ENCODE measurements at places on chromosomes 7 and 10.
A peak's percentile ranks its signal among the peaks of the same experiment; 100 is the strongest.

DNA sequence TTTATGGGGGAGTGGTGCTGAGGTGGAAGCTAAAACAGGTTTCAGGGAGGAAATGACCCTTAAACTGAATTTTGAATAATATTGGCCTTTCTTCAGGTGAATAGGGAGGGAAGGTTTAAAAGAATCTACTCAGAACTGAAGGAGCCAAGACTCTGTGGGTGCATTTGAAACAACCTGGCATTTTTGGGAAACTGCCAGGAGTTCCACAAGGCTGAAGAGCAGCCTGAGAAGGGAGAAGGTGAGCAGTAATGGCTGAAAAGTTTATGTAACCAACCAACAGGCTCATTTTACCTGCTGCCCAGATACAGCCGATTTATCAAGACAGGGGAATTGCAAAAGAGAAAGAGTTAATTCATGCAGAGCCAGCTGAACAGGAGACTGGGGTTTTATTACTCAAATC lies 4.0 kb upstream of the PANK1 start:
- DNase-seq = no peak

- no peak for DNase-seq
These were observed 41.9 kb upstream of the OGDHL start for GRCh38 chr10:49803988-49804387.

DNA sequence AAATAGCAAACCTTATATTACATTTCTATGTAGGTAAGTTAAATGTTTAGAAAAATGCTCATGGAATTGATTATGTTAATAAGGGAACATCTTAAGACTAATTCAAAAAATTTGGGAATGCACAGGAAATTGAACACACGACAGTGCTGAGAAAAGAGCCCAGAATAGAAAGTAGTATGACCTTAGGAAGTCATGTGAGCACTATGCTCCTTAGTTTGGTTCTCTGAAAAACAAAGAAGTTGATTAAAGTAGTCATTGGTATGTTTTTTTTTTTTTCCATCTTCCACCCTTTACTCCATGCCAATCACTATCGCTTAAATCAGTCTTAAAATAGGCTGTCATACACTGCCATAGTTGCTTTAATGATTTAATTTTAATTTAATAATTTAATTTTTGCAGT lies 242.9 kb downstream of the ANKRD7 start:
- DNase-seq = no peak

DNA sequence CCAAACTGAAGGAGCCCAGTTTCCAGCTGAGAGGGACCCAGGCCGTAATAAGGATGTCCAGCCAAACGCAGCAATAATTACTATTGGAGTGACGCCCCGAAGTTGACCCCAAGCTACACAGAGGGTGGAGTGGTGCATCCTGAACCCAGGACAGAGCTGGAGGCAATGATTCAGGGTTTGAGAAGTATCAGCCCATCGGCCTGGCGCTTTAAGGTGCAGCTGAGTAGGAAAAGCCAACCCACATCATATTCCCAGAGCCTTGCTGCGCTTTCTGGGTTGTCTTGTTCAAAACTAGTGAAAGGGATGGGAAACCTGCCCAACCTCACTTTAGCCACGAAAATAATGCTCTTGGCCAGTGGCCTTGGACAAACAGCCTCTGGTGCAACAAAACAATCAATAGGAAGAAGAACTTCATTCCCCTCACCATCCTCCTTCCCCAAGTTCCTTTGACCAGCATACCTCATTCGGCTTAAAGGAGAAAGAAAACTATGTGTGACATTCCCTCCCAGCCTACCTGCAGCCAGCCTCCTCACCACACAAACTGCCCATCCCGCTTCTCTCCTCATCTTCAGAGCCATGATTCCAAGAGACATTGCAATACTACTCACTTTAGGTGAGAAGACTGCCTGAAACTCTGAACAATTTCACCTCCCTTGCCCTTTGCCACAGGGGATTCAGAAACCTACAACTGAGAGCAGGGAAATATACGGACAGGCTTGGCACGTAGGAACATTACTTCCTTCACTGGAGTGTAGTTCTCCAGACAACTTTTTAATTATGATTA lies 217.2 kb upstream of the MKLN1 start:
- no peak for DNase-seq

DNA sequence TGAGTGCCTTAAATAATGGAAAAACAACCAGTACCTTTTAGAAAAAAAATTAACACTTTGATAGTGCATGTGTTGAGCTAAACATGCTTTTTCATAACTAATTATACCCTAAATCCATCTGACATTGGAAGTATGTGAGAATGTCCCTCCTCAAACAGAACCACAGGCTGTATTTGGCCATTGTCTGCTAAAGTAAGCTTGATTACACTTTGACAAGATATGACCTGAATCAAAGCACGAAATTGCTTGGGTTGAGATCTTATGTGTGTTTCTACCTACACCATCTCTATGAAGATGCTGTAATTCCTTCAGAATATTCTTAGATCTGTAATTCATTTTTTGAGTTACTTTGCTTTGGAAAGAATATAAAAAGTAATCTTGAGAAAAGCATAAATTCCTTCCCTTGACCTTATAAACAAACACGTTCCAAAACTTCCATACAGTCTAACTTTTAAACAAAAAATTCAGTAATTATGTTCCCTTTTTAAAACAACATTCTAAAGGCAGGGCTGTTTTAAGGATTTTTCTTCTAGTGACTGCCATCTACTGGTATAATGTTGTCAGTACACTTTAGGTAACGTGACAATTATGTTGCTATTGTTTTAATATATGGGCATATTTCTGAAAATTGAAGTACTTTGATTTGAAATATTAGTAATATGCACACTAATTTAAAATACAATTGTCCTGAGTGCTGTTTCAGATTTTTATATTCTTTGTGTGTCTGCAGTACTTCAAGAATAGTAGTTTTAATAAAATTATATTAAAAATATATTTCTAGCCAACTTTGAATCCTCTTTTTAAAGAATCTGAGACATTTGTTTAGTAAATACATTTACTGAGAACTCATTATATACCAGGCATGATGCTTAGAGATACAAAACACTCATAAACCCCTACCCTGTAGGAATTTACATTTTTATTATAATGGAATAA lies 20.9 kb downstream of the CD36 start:
- no peak for DNase-seq

DNA sequence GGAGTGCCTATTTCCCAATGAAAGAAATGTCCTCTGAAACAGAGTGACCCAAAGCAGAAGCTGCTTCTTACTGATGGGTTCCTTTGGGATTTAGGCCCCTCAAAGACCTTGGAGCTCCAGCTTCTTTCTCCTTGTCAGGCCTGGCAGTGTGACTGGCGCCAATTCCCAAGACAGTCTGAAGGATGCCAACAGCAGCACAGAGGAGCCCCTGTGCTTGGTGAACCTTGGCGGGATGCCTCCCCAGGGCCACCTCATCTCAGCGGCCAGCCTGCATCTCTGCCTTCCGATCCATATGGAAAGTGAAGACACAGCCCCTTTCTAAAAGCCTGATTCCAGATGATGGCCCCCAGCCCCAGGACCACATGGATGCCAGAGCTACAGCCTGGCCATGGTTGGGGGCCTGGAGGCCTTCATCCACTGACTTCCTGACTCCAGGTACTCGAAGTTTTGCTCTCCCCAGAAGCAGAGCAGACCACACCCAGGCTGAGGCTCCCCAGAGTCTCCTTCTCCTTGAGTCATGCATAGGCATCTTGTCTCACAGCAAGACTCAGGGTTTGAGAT lies 45.4 kb downstream of the FBXW4 start:
- DNase-seq = no peak

DNA sequence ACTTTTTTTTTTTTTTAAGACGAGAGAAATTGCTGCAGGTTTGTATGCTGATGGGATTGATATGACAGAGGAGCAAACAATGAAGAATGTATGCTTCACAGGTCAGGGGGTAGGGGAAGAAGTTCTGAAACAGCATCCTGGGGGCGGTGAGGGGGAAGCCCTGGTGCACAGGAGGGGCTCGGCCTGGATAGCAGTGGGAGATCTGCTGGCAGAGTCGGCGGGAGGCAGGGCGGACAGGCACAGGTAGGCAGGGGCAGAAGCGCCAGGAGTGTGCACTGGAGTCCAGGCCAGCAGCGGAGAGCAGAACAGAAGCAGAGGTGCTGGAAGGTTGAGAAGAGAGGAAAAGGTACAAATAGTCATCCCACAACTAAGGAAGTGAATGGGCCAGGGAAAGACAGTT lies 175.4 kb downstream of the SNX10 start:
- DNase-seq = no peak

DNA sequence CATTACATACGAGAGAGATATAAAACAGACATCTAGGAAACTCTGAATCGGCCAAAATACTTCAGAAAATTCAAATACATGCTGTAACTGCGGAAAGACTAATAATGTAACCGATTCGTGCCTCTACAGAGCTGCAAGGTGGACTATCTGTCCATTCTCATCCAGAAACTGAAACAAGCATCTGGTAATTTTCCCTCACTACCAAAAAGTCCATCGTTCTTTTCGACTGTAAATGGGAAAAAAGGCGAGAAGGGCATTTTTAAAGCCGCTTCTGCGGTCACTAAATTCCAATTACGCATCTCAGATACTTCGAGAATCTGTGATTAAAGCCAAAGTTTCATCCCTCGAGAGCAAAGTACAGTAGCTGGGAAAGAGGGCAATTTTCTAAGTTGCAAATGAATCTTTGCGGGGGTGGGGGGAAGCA lies 1.3 kb downstream of the OGA start:
- DNase-seq = no peak

GRCh38 chr7:98802088-98802780 lies 67.6 kb downstream of the TMEM130 start:
- peak; percentile 6 for DNase-seq

DNA sequence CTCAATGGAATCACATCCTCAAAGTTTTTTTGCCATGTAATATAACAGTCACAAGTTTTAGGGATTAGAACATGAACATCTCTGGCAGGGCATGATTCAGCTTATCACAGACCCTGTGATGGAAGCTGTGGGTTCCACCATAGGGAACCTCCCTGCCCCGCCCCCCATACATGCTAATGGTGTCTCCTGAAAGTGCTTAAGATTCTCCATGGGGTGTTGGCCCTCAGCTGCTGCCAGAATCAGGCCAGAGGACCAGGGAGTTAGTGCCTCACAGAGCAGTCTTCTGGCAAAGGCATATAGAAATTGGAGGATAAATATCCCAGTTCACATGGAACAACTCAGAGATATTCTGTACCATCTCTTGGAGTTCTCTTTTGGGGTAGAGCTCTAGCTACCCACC lies 119.4 kb downstream of the RAB11FIP2 start:
- no peak for DNase-seq

DNA sequence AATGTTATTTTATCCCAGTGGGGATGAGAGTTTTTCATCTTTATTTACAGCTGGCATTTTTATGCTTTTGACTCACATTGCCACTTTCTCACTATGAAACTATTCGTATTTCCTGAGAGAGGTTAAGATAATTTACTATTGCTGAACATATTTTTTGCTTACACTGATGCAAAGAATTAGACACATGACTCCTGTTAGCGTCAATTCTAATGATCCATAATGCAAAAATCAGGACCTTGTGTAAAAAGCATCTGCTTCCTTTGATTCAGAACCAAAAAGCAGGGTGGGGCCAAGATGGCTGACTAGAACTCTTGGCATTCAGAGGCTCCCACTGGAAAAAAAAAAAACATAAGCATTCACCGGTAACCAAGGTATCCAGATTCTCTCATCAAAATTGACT lies 464.8 kb downstream of the SEMA3D start:
- no peak for DNase-seq

DNA sequence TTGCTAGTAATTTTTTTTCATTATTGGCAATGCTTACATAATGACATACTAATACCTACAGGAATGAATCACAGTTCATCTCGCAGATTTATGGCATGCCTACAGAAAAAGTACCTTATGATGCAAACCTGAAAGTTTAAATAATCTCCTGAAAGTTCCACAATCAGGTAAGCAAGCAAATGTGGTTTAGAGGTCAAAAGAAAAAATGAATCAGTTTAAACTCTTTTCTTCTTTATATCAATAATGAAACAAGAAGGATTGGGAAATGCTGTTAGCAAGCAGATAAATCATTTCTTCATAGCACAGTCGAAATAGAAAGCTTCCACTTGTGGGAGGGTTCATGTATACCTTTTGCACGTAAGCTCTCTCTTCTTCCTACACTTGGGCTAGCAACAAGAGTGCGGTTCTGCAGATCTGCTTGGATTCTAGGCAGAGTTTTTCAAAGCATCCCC lies 53.7 kb upstream of the MTPN start:
- DNase-seq = no peak

GRCh38 chr10:26717476-26717875 lies 20.0 kb downstream of the PDSS1 start:
- no peak for DNase-seq

DNA sequence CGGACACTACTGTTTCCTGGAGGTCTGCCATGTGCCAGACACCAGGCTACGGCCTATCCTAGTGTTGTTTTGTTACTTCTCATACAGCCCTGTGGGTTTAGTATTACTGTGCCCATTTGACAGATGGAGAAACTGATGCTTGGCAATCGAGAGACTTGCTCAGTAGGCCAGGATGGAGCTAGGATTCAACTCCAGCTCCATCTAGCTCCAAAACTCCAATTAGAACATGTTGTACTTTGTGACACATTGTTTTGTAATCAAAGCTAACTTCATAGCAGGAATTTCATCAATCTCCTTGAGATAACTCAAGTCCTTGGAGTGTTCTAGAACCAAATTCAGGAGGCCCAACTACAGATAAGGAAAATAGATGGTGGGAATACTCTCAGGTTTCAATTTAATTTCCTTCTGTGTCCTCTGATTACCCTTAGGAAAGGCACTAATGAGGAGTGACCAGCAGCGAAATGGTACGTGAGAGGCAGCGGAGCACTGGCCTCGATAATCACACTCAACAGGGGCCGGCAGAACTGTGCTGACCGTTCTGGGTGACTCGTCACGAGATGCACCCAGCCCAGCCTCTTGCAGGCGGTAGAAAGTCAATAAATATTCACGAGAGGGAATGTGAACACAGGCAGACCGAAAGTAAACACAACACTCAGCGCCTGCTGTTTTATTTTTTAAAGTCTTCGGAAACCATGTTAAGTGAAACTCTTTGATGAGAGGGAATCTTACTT lies 269.6 kb upstream of the NEBL start:
- no peak for DNase-seq

GRCh38 chr7:140079121-140079536 lies 16.4 kb upstream of the PARP12 start:
- DNase-seq = no peak

- DNase-seq = no peak
These were observed 553 bp upstream of the ADD3 start for GRCh38 chr10:110007161-110007700.

DNA sequence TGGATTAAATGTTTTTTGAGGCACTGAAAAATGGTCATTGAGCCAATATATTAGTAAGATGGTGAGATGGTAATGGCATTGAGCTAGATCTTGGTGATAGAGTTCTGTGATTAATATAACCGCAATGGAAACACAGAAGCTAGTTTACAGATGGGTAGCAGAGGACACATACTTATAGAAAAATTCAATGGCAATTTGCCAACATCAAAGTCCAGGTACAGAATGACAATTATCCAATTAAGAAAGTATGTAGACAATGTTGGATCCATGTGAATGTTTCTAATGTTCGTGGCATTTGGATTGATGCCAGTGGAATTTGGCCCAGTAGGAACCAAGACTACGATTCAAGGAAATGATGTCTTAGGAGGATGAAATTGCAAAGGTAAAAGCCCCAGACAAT lies 187.8 kb downstream of the GNAT3 start:
- no peak for DNase-seq
